Putamen (tissue), 1 donor: ENCODE measurements at places on chromosomes 5 and 9.

DNA sequence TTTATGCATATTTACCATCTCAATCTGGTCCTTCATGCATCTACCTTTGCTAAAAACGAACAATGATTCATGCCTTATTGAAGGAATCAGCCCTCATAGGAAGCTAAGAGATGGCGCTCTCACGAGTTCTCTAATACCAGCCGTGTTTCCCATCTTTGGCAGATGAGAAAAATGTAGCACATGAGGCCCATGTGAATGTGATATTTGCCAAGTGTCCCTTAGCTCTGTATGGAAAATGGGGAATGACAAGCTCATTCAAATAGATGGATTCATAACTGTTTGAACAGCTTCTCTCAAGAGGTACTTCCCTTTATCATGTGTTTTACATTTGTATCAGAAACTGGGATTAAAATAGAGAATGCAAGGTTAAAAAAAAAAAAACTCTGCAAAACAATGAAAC lies 66.1 kb downstream of the TTC39B start:
- no peak for DNase-seq

DNA sequence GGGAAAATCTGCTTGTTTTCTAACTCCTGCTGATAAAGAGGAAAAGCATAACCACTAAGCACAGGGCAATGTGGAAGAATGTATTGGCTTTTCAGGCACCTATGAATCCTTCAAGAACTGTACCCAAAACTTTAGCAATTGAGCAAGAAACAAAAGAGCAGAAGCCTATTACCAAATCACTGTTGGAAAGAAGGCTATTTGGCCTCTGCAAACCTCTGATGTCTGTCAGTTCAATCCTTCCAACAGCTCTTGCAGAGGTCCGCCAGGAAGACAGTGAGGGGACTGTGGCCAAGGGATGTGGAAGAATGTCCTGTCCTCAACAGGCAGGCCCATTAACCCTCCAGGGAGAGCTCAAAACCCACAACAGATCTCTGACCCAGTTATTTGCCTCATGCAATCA lies 328.6 kb downstream of the ENC1 start:
- no peak for DNase-seq

GRCh38 chr9:114317665-114318357 lies 5.1 kb upstream of the ORM1 start:
- DNase-seq: no peak

GRCh38 chr9:135898634-135899407 lies 8.5 kb downstream of the CAMSAP1 start:
- DNase-seq: no peak

DNA sequence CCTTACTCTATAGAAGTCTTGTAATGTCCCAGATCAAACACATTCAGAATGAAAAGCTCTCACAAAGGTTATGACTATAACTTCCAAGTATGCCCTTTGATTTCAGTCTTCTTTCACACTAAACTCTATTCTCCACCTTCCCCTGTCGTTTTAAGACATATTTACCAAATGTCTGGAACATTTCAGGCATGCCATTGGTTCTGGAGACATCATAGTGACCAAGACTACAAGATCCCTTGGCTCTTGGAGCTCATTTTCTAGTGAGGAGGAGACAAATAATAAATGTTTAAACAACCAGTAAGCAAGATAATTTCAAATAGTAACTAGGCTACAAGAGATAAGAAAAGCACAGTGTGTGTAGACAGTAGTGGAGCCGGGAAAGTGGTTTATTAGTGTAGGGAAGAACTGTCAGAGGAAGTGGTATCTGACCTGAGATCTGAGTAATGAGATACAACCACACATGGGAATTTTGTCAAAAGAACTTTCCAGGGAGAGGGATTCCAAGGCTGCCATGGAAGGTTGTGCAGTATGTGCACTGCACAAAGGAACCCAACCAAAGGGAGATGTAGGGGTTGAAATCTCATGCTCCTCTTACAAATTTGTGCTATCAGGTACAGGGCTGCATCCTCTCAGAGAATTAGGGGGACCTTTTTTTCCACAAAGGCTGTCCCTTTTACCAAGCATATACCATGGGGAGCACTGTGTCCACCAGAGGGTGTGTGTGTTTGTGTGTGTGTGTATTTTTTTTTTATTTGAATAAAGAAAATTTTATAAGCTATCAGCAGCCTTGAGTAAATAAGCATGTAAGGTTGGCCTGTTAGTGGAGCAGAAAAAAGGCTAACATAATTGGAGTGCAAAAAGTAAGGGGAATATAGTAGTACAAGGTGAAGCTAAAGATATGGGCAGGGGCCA lies 1279.1 kb upstream of the WWC1 start:
- DNase-seq: no peak

DNA sequence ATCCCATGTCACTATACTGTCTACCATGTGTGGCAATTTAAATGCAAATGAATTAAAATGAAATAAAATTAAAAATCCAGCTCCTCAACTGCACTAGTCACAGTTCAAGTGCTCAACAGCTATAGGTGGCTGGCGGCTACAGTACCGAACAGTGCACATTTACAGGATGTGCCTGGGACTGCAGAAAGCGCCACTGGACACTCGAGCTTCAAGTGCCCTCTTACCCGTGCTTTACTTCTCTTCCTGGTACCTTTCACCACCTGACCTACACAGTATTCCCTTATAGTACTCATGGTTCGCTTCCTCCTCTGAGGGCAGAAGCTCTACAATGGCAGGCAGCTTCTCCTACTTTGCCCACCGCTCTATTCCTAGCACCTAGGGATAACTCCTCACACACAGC lies 166.6 kb downstream of the FANCC start:
- DNase-seq: no peak
